ENCODE measurements at places on chromosomes 5 and 9.

DNA sequence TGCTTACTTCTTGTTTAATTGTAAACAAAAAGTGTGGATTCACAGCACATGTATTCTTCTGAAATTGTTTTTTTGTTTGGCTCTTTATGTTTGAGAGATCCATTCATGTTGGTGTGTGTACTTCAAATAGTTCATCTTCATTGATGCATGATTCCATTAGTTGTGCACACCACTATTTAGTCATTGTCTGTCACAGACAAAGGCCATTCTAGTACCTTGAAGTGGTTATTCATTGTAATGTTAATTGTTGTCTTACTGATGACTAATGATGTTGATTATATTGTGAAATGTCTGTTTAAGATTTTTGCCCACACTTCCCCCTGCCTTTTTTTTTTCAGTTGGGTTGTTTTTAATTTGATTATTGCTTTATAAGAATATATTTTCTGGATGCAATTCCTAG lies 391.3 kb downstream of the DIRAS2 start:
- no peak for DNase-seq

- no peak for DNase-seq
Observed at GRCh38 chr5:101012880-101013279, 109.8 kb upstream of the ST8SIA4 start.

GRCh38 chr9:94767331-94768072 lies 41.0 kb downstream of the AOPEP start:
- DNase-seq: peak; percentile 13

DNA sequence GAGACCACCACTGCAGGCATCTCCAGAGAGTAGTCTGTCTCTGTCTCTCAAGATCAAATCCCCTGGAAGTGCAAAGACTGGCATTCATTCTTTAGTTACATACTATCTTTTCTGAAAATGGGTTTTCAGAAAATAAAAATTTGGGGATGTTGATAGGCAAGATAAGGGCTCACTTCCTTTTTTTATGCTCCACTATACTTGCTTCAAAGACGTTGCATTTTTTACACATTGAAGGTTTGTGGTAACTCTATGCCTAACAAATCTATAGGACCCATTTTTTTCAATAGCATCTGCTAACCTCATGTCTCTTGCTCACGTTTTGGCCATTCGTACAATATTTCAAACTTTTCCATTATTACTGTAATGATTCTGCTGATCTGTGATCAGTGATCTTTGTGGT lies 37.0 kb downstream of the DMAC1 start:
- no peak for DNase-seq

DNA sequence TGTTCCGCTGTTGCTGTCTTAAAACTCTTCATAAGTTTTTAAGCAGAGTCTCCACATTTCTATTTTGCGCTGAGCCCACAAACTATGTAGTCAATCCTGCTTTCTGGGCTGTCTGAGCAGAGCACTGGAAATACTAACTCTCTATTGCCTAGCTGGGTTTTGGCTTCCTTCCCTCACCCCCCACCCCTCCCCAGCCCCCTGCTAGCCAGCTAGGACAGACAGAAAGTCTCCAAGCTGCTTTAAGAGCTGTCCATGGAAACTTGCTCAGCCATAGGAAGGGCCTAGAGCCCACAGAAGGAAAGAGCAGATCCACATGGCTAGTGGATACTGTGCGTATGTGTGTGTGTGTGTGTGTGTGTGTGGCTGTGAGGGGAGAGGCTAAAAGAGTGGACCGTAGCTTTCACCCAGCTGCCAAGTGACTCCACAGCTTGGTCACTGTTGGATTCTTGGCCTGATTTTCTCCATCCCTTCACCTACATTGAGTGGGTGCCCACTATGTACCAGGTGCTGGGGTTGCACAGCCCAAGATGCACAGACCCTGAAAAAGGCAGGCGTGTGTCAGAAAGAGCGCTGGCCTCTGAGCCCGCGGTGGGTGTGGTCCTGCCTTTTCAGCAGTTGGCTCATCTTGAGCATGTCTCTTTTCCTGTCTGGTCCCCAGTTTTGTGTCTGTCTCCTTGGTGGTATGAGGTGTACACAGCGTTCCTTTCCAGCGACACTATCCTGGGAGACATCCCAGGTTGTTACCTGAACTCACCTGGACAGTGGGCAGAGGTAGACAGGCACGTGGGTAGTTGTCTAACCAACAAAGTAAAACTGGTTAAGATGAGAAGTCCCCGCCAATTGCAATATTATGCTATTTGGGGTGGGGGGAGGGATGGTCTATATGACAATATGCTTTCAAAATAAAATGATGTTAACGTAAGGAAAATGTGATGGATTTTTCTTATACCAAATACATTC lies 5.4 kb upstream of the NKX2-5 start:
- DNase-seq: no peak

- no peak for DNase-seq
Observed at GRCh38 chr9:88587182-88587581, 52.2 kb downstream of the NXNL2 start.

- no peak for DNase-seq
Observed at GRCh38 chr9:97415146-97415545, 3.2 kb downstream of the TDRD7 start.

GRCh38 chr9:96044401-96044800 lies 168.9 kb downstream of the ERCC6L2 start:
- DNase-seq: no peak

GRCh38 chr5:28779161-28779754 lies 1740.9 kb upstream of the CDH9 start:
- no peak for DNase-seq

- no peak for DNase-seq
Observed at GRCh38 chr5:119290161-119290569, 65.7 kb upstream of the TNFAIP8 start.

GRCh38 chr9:6634444-6634843 lies 11.1 kb downstream of the GLDC start:
- no peak for DNase-seq

DNA sequence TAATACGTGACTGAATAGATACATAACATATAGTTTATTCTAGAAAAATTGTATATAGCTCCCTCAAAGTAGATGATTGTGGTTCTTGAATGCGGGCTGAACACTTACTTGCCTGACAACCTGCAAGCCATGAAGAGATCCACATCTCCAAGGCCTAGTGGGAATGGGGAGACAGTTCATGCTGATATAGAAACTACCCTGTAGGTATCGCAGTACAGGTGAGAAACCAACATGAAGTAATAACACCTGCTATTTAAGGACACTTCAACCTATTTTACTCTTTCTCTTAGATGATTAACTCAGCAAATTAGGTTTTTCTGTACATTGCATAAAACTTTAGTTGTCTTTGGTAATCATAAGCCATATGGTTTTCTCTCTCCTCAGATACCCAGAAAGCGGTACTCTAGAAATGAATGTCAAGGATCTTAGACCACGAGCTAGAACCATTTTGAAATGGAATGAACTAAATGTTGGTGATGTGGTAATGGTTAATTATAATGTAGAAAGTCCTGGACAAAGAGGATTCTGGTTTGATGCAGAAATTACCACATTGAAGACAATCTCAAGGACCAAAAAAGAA lies 47.3 kb downstream of the UHRF2 start:
- DNase-seq: no peak

DNA sequence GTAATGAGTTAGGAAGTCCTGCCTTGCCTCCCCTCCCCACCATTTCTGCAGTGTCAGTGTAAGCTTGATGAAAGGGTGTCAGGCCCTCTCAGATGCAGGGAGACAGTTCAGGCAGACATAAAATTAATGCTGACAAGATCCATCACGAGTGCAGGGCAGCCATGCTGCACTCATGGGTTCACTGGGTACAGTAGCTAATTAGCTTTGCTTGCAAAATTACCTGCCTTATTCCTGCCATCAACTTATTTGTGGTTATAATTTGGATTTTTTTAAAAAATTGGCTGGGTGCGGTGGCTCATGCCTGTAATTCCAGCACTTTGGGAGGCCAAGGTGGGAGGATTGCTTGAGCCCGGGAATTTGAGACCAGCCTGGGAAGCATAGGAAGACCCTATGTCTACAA lies 17.9 kb downstream of the GALNT12 start:
- DNase-seq: no peak

GRCh38 chr5:109743041-109743531 lies 53.4 kb downstream of the MAN2A1 start:
- DNase-seq: no peak

DNA sequence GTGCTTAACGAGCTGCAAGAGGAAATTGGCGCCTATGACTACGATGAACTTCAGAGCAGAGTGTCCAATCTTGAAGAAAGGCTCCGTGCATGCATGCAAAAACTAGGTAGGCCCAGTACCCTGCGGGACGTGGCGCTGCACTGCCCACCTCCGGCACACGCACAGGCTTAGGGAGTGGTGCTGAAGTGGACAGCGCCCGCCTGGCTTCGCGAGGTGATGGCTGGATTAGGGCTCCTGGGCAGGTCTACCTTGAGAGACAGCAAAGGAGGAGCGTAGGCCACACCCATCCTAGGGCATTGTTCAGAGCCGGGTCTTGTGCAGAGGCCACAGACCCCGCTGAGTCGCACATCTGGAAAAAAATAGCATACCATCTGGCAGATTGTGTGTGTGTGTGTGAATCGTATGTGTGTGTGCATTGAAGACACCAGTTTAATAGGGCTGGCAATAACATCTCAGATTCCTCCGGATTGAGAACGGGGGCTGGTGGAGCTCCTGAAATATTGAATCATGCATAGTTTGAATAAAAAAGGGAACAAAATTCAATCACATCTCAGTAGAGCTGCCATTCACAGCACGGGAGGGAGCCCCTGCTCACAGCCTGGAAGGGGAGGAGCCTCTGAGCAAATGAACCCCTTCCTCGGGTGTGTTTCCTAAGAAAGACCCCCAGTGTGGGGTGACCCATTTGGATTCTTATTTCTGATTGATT lies 11.1 kb downstream of the OLFM1 start:
- DNase-seq: peak; percentile 18

DNA sequence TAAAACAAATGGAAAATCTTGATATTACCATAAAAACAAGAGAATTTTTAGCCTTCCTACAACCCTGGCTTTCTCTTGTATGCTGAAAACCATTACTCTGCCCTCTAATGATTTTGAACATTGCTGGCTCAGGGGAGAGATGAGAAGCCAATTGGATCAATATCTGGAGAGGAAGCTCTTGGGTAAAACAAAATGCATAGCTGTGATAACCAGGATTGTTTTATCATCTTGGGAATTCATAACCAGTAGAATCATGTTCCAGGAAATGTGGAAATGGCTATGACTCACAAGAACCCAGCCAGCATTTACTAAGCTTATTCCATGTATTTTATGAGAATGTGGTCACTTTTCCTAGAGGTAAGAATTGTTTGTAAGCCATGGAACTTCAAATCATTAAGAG lies 51.1 kb upstream of the CTNND2 start:
- DNase-seq: no peak

DNA sequence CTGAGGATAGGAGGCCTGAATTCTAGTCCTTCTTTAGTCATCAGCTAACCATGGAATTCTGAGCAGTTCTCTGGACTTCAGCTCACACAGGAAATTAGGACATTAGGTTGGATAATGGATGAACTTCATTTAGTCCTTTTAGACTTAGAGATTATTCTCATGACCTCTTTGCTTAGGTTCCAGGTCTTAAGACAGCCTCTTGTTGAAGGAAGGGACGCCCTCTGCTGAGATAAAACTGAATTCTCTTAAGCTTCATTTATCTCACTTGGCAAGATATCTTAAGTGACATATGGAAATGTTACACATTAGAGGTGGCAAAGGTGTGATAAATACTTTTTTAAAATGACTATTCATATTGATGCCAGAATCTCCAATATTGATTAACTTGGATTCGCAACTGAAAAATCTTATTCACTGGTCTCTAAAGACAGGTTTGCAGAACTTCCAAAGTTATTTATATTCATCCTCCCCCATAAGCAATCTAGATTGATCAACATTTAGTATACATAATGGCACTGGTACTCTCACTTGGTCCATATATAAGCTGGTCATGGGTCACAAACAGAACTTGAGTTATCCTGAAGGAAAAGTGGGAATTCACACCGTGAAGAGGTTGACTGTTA lies 16.9 kb upstream of the ZNF366 start:
- DNase-seq: peak; percentile 56

DNA sequence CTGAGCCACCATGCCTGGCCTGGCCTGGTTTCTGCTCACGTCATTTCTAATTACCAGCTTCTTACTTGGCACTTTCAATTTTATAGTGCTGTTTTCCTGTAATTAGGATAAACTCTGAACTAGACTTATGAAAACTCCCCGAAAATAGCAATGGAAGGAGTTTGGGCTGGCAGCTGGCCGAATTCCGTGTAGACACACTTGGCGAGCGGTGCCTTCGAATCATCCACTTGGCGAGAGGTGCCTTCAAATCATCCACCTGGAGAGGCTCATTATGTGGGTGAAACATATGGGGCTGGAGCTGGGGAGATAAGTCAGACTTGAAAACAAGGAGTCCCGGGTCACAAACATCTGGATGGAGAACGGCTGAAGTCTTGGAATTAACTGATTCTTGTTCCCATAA lies 203.7 kb downstream of the ROR2 start:
- DNase-seq: no peak

- no peak for DNase-seq
Observed at GRCh38 chr9:20117482-20117881, 328.6 kb upstream of the SLC24A2 start.

GRCh38 chr9:98215821-98216220 lies 23.4 kb upstream of the CORO2A start:
- peak; percentile 26 for DNase-seq

DNA sequence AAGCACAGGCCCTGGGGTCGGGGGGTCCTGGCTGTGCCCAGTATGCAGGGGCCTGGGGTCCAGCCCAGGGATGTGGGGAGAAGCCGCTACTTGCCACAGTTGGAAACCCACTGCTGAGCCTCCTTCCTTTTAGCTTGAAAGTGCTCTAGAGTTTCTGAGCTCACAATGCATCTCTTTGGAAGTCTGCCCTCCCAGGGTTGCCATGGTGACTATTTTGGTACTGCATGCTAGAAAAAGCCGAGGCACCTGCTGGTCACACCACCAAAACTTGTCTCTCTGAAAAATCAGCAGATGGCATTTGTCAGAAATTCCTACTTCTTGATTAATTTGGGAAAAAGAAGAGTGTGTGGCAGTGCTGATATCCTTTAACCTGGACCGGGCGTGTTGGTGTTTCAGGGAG lies 151.8 kb downstream of the SEC61B start:
- no peak for DNase-seq

GRCh38 chr9:130051855-130052254 lies 1.9 kb upstream of the GPR107 start:
- no peak for DNase-seq

DNA sequence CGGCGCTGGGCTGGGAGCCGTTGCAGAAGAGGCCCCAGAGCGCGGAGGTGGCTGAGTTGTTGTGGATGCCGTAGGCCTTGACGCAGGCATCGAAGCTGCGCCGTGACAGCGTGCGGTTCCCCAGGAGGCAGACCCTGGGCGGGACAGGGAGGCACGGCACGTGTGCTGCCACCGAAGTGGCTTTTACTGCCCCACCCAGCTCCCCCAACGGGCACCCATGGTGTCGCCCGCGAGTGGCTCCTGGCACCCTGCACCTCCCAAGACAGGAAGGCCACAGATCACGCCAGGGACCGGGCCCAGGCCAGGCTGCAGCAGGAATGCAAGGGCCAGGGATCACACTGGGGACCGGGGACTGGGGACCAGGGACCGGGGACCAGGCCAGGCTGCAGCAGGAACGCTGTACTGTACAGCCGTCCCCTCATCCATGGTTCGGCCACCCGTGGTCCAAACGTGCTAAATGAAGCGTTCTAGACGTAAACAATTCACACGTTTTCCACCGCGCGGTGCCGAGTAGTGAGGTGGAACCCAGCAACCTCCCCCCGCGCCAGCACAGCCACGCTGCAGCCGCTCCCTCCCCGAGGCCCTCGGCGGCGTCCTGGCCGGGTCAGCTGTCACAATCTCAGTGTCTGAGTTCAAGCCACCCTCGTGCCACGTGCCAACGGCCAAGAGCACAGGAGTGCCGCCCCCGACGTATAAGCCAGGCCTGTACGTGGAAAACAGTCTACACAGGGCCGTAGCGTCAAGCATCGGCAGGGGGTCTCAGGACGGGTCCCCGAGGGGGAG lies 27.8 kb downstream of the SLC12A7 start:
- DNase-seq: no peak
